ENCODE measurements at places on chromosomes 12 and 14. TPM values are rescaled to one million over a fixed set of nuclear protein-coding genes. Genes with fewer than 3 reads are reported as not detected.

GRCh38 chr12:42496886-42497285 is 92.7 kb downstream of the PRICKLE1 start:
- DNase-seq: peak; percentile 54

FERMT2 gene
- 126 TPM for total RNA-seq

GRCh38 chr12:98799146-98799810 is 154.2 kb downstream of the APAF1 start:
- no peak for DNase-seq

DNA sequence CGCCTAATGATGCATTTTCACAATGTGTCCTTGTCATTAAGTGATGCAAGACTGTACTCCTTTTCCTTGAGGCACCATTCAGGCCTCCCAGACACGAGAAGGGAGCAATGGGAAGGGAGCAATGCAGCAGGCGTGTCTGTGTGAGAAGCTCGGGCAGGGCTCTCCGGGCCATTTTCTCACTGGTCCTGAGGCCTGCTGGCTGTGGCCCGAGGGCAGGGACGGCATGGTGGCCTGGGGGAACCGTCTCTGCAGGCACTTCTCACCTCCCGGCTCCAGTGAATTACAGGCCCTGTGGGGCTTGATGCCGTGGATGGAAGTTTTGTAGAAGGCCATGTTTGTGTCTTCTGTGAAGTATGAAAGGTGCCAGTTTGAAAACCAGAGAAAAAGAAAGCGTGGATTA is 71.0 kb downstream of the ADGRD1 start:
- DNase-seq: no peak

GRCh38 chr12:50699940-50700339 is 64.0 kb upstream of the ATF1 start:
- DNase-seq: peak; percentile 9

ORMDL2 gene
- 35.5 TPM for total RNA-seq

AKAP6 gene
- total RNA-seq: 2.4 TPM

DNA sequence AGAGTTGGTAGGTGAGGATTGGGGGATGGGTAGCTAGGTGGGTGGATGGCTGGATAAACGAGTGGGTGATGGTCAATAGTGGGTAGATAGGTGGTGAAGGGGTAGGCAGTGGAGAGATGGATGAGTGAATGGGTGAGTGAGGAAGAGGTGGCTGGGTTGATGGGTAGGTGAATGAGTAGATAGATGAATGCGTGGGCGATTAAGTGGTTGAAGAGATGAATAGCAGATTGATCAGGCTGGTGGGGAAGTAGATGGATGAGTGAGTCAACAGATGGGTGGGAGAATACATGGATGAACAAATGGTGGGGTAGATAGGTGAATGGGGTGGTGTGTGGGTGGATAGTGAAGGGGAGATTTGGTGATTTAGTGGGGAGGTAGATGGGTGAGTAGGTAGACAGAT is 51.1 kb downstream of the SYNE3 start:
- DNase-seq: no peak

DNA sequence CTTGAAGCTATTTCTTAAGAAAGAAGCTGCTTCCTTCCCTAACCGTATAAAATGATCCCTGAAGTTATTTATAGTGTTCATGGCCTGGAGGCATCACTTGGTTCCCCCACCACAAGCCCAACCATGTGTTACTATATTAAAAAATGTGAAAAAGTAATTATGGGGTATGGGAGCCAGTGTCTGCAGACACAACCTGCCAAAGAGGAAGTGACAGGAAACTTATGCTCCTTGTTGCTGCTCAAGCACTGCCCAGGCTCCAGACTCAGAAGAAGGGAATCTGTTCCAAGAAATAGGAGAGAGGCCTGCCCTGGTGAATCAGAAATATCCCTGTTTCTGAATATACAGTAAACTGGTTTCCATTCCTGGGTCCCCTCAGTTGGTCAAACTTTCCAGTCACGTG is 217.2 kb upstream of the BMP4 start:
- DNase-seq: no peak

FAM90A1 gene
- total RNA-seq: 0.10 TPM

DNA sequence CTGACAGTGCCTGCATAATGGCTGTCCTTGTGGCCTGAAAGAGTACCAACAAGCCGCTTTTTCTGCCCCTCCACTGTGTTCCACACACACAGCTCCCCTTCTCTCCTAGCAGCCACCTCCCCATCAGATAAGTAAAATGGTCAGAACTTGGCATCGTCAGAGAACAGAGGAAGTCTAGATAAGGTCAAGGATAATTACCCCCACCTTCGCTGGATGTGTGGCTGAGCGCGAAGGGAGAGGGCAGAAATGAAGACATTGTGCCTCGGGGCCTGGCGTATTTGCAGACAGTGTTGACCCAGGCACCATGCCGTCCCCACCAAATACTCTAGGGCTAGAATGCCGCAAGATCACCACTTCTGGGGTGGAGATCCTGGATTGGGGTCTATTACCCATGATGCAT is 30.6 kb downstream of the FBXO21 start:
- DNase-seq: no peak

AQP2 gene
- total RNA-seq: 0.30 TPM

DNA sequence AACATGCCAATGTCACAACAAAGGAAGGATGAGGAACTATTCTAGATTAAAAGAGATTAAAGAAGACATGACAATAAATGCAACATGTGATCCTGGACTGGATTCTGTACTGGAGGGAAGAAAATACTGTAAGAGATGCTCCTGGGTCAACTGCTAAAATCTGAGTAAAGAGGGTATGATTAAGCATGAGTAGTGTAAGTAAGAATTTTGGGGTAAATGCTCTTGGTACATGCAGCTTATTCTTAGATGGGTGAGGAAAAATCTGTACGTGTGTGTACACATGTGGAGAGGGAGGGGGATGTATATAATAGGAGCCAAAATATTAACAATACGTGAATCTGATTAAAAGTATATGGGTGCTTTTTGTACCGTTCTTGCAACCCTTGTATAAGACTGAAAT is 66.0 kb downstream of the CDC42BPB start:
- DNase-seq: no peak

BDKRB2 gene
- total RNA-seq: 3.6 TPM

GRCh38 chr12:17640615-17641014 is 449.4 kb downstream of the RERGL start:
- DNase-seq: no peak

GRCh38 chr12:56723352-56723751 is 1.7 kb downstream of the NACA start:
- DNase-seq: no peak

DNA sequence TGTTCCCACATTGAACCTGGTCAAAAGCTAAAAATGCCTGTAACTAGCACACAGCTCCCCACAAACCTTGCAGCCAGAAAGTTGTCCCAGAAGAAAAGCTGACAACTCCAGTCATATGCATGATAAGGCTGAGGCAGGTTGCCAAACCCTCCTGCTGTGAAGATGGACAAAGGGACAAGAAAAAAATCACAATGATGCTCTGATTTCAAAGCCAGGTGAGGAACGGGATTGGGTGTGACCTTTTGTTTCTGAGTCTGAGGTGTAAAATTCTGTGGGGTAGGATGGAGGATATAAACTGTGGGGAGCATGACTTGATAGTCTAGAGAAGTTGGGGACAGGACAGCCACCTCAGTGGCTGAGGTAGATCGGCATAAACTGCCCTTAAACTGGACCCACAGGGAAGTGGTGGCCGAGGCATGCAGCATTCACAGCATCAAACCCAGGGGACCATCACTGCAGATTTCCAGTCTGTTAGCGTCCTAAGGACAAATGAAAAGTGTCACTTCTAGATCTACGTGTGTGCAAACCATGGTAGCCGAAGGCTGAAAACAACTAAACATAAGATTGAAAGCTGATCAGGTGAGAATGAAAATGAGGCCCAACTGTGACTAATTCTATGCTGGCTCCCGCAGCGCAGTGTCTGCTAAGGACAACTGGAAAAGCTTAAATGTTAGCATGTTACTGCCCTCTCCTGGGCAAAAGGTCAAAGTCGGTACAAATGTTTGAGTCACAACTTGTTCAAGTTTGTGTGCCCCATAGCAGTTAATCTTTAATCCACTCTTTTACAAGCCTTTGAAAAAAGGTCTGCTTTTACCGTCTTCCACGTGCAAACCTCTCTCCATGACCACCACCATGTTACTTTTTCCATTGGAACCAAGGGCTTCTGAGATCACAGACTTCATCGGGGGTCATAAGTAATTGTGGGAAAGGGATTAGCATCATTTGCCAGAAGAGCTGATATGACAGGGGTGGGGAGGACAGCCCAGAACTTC is 39.8 kb downstream of the GRIN2B start:
- peak; percentile 100 for DNase-seq

DNA sequence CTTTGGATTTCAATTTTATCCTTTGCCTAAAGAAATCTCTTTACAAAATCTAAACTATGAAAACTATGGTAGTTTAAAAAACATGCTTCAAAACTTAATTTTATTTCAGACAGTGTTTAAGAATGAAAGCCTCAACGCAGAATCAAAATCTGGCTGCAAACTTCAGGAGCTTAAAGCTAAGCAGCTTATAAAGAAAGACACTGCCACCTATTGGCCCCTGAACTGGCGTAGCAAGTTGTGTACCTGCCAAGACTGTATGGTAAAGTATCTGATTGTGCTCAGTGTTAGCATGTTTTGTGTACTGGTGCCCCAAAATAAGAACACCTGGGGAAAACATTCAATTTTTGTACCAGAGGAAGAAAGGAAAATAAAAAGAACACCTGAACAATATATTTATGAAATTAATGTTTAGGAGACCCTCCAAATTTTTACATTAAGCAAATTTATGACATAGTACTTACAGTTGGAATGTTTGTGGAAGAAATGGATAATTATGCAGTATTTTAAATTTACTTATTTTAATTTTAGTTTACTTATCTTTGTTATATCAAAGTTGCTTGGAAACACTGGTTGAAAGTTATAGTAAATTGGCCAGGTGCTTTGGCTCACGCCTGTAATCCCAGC is 12.2 kb downstream of the UBR7 start:
- peak; percentile 82 for DNase-seq

GRCh38 chr14:64623554-64624165 is 73.9 kb downstream of the PPP1R36 start:
- DNase-seq: no peak

- no peak for DNase-seq
Measured at GRCh38 chr12:58283553-58283952, 342.2 kb downstream of the ATP23 start.

GRCh38 chr12:67320614-67321295 is 51.6 kb downstream of the CAND1 start:
- DNase-seq: peak; percentile 87

DNA sequence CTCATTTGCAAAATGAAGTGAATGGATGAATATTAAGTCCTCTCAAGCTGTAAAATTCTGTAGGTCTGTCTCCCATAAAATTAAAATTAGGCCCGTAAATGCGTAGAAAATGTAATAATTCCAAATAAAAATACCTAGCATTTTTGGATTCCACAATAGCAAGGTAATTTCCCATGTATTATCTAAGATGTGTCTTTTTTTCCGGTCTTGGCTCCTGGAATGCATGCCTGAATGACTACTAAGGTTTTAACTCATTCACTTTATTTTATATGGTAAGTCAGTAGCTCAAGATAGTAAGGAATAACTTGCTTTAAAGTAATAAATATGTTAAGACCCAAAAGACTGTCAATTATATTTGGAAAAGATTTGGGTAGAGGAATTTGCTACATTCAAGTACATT is 11.1 kb downstream of the TXNRD1 start:
- DNase-seq: peak; percentile 9

NRL gene
- total RNA-seq: 2.4 TPM

GYS2 gene
- not detected for total RNA-seq

DNA sequence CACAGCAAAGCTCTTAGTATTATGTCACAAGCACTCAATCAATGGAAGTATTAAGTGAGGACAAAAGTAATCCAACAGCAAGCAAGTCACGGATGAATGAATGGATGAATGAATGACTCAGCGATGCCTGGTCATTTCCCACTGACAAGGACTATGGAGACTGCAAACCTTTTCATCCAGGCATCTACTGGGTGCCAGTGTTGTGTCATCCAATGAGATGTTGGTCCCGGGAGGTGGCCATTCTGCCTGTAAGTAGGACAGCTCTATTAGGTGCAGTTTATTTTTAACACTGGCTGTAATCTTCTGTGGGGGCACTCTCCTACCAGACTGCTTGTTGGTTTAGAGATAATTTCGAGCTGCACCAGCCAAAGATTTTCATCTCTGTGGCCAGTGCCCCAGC is 39.4 kb downstream of the STAB2 start:
- peak; percentile 79 for DNase-seq

DNA sequence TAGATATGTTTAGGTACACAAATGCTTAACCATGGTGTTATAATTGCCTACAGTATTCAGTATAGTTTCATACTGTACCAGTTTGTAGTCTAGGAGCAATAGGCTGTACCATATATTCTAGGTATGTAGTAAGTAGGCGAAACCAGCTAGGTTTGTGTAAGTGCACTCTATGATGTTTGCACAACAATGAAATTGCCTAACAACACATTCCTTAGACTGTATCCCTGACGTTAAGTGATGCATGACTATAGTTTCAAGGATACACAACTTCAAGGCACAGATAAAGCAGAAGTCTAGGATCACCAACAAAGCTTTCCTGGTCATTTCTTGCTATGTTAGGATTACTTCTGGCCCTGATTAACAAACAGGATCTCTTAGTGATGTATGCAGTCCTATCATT is 135.1 kb downstream of the SLC38A1 start:
- peak; percentile 72 for DNase-seq

MRPL52 gene
- 61.1 TPM for total RNA-seq

AJUBA gene
- total RNA-seq: 189 TPM

- no peak for DNase-seq
Measured at GRCh38 chr12:121806009-121806545, 2.3 kb downstream of the SETD1B start.

RTL1 gene
- total RNA-seq: not detected

GRCh38 chr12:128833418-128833817 is 9.7 kb upstream of the SLC15A4 start:
- no peak for DNase-seq

DNA sequence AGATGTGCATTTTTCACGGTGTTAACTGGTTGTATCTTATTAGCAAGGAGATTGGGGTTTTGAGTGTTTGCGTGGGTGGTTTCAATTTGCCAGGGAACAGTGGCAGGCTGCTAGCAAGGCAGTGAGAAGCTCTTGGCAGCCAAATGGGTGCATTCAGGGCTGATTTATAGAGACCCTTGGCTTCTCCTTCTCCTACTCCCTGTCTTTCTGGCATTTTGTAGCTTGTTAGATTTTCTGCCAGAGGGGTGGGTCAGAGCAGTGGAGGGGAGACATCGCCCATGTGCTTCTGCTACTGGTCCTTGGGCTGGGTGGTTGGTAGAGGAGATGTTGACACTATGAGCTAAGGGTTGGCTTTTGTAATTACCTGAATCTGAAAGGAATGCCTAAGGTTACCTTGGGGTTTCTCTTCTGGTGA is 9.6 kb downstream of the CALM1 start:
- no peak for DNase-seq

GDF3 gene
- not detected for total RNA-seq

- no peak for DNase-seq
Measured at GRCh38 chr14:79464468-79464867, 746.8 kb downstream of the DIO2 start.

RPL10L gene
- not detected for total RNA-seq

GRCh38 chr12:77861317-77861716 is 30.6 kb downstream of the NAV3 start:
- no peak for DNase-seq

GRCh38 chr14:92630367-92630766 is 116.8 kb downstream of the RIN3 start:
- DNase-seq: no peak

STK38L gene
- total RNA-seq: 15.7 TPM
